ENCODE measurements at places on chromosomes 1 and 21. TPM values are rescaled to one million over a fixed set of nuclear protein-coding genes. Genes with fewer than 3 reads are reported as not detected.

The COP1 gene
- 54.9 TPM for total RNA-seq

The UQCRHL gene
- total RNA-seq = 1.0 TPM

The MAPKAPK2 gene
- 52.4 TPM for total RNA-seq

The H6PD gene
- 46.6 TPM for total RNA-seq

The TUFT1 gene
- total RNA-seq = 11.6 TPM

The MSH4 gene
- total RNA-seq = 0.59 TPM

The TMPRSS2 gene
- total RNA-seq = not detected

The RPE65 gene
- not detected for total RNA-seq

The PPP1R15B gene
- total RNA-seq = 30.8 TPM

The WLS gene
- 95.2 TPM for total RNA-seq

The ZNF683 gene
- not detected for total RNA-seq

The CFAP74 gene
- not detected for total RNA-seq

The DTL gene
- total RNA-seq = 1.8 TPM

The ZNF593 gene
- 14.8 TPM for total RNA-seq

The CNN3 gene
- 648 TPM for total RNA-seq

The C21orf58 gene
- total RNA-seq = 4.8 TPM

The SLC26A9 gene
- total RNA-seq = not detected

The CR1 gene
- not detected for total RNA-seq

The SCNM1 gene
- total RNA-seq = 20.5 TPM
